ENCODE measurements at places on chromosomes 2 and 18.
A peak's percentile ranks its signal among the peaks of the same experiment; 100 is the strongest.

- DNase-seq: peak; percentile 72
Observed at GRCh38 chr18:57743008-57743407, 60.1 kb downstream of the ATP8B1 start.

- no peak for DNase-seq
Observed at GRCh38 chr2:220463876-220464275, 836.4 kb downstream of the SLC4A3 start.

- DNase-seq: no peak
Observed at GRCh38 chr2:9543557-9543956, 12.1 kb downstream of the ADAM17 start.

GRCh38 chr2:239152239-239152915, 248.4 kb downstream of the HDAC4 start:
- DNase-seq: no peak

DNA sequence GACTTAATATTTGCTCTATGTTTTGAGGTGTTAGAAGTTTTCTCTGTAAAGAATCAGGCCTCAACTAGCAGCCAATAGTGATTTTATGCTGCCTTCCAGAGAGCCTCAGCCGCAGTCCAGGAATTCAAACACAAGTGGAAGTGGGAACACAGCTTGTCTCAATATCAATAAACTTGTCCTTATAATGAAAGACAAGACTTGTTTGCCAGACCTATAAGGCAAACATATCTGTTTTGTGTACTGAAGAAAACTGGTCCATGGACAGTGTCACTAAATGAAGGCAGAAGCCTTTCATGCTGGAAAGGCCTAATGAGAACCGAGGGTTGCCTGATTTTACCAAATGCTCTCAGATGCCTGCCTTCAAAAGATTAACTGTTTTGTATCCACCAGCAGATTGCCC, 182.2 kb downstream of the EPHA4 start:
- no peak for DNase-seq

Data from EL (cell line).